ENCODE measurements at places on chromosomes 1 and 21.

- DNase-seq: no peak
These were observed 38.5 kb downstream of the TRIM11 start for GRCh38 chr1:228367798-228368791.

GRCh38 chr1:54851936-54852524, 35.0 kb downstream of the DHCR24 start:
- no peak for DNase-seq

GRCh38 chr1:22387919-22388580, 63.6 kb upstream of the ZBTB40 start:
- DNase-seq: no peak

DNA sequence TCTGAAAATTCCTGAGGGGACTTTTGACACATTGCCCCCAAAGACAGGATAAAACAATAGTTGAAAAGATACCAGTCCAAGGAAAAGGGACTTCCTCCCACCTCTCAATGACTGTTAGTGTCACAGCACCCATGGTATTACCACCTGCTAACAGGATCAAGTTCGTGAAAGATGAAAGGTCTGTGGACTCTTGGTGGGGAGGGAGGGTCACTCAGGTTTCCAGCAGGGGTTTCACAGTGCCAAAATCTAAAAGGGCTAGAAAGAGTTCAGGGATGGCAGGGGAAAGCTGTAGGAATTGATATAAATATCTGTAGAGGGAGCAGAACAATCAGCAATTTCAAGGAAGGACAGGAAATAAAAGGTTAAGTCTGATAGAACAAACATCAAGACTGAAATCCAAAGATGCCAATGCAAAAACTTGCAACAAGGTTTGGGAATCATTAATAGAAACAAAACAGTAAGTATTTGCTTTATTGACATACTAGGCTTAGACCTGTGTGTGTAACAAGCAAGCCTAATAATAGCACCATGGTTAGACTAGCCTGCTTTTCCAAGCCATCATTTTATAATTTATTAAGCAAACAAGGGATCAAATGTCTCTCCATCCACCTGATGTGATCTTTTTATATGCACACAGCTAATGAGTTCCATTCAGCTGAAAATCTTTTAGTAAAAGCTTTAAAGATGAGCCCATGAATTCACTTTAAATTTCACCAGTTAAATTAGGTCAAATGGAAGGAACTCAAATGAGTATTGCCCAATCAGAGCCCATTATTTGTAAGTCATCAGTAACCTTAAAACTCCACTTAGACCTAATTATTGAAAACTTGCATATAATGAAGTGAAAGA, 3.7 kb downstream of the MCL1 start:
- no peak for DNase-seq

GRCh38 chr1:113542221-113542701, 151.9 kb downstream of the MAGI3 start:
- DNase-seq: no peak

DNA sequence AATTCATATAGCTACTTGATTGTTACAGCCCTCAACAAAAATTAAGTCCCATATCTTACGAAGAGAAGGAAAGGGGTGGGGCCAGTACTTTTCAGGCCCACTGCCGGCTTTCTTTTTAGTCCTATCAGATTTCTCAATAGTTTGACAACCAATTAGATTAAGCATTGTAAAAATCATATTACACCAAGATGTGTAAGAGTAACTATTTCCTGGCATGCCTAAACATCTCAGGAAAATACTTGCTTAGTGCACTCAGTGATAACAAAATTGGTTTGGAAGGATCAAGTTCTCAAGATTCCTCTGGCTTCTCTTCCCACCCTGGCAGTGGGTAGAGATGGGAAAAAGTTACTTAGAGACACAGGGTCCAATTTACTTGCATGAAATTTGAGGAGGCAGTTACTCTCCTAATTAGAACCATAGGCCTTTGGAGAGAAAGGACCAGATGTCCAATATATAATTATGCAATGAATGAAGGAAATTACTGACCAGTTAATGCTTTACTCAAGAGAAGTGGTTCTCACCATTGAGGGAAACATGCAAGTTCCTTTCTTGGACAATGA, 30.1 kb downstream of the STPG1 start:
- no peak for DNase-seq

DNA sequence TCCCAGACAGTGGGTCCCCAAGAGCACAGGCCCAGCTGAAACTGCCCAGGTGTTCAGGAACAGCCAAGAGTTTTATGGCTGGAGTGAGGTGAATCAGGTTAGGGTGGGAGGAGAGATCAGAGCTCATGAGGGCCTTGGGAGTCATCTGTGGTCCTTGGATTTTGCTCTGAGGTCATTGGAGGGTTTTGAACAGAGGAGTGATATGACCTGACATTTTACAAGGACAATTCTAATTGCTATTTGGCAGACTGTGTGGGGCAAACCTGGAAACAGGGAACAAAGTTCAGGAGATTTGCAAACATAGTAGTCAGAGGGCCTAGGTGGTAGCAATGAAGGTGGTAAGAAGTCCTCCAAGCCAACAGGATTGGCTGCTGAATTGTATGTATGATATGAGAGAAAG, 31.1 kb upstream of the LRRN2 start:
- no peak for DNase-seq

- DNase-seq: no peak
These were observed 492.2 kb upstream of the PKN2 start for GRCh38 chr1:88191917-88192316.

GRCh38 chr1:11431941-11432507, 46.9 kb upstream of the DISP3 start:
- DNase-seq: no peak

DNA sequence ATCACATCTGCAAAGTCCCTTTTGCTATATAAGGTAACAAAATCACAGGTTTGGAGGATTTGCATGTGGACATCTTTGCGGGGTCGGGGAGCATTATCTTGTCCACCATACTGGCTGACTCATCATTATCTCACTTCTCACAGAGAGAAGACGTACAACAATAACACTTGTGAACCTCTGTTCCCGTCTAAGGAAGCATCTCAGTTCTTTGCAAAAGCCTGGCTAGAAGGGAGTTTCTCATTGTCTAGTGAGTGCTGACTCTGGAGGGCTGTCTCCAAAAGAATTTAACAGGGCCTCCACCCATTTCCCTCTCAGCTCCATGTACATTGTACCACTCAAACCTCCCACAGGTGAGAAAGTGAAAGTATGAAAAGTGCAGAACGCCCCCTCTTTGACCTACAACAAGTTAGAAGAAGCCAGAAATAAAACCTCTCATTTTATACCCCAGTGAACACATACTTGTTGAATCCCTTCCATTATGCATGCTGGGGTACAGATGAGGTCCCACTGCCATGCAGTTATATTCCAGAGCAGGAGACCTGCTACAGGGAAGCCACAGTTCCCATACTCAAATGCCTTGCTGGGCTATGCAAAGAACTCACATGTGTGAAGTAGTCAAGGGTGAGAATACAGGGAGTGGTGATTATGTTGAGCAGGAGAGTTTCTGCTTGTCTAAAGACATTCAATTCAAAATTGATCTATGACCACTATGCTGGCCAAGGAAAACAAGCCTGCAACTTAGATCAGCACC, 121.7 kb upstream of the PRDX6 start:
- DNase-seq: no peak

- no peak for DNase-seq
These were observed 55.6 kb downstream of the CLSTN1 start for GRCh38 chr1:9767964-9768668.

DNA sequence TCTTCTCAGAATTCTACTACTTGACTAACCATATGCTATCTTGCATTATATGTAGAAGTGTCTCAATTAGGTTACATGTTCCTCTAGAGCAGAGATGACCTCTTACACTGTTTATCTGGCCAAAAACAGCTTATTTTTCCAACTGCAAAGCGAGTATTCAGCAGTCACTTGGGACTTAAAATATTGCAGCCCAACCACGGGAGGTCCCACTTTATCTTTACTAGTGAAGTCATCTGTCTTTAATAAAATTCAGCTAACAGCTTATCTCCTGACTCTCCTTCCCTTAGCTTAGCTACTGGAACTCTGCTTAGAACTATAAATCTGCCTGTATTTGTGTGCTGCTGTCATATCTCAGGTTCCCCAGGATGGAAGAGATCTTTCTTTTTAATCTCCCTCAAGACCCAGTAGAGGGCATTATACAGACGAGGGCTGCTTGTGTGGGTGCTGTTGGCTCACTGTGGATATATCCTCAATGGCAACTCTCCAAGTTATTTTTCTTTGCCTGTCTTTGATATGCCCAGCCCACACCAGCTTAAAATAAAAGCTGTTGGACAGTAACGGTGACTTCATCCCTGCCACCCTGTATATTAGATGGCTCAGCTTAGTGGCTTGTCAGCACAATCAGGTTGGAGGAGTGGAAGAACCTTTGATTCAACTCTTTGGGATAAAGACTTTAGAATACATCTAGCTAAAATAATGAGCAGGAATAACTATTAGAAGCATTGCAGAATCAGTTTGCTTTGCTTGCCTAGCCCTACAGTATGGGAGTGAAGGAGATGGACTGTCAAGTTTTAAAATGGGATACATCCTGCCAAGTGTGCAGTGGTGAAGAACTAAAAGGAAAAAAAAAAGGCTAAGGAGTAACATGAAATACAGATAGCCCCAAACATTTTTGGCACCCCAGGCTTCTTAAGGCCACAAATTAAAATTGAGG, 9.6 kb downstream of the ENSA start:
- no peak for DNase-seq

GRCh38 chr1:193931356-193931755, 744.9 kb upstream of the B3GALT2 start:
- no peak for DNase-seq

- DNase-seq: no peak
These were observed 23.5 kb downstream of the RNF223 start for GRCh38 chr1:1050577-1051052.

- DNase-seq: no peak
These were observed 9.5 kb downstream of the MTHFR start for GRCh38 chr1:11796036-11796828.

GRCh38 chr1:234755449-234755863, 145.5 kb upstream of the IRF2BP2 start:
- DNase-seq: peak; percentile 81

GRCh38 chr1:53517821-53518352, 58.7 kb downstream of the DMRTB1 start:
- no peak for DNase-seq

- no peak for DNase-seq
These were observed 156.3 kb downstream of the CRB1 start for GRCh38 chr1:197424380-197424779.

GRCh38 chr1:12064073-12064969, 1.2 kb downstream of the TNFRSF8 start:
- DNase-seq: no peak

Measured in DMS79 treated with DMSO at 0.1 percent for 48 hours (cell line).